ENCODE measurements at places on chromosomes 1 and 21. TPM values are rescaled to one million over a fixed set of nuclear protein-coding genes. Genes with fewer than 3 reads are reported as not detected.

The PLEKHN1 gene
- total RNA-seq: 1.2 TPM

The CFHR3 gene
- not detected for total RNA-seq

The CELA2A gene
- total RNA-seq: not detected

The CRNN gene
- total RNA-seq: not detected

The RUNX1 gene
- 18.4 TPM for total RNA-seq

The GPR37L1 gene
- not detected for total RNA-seq

The KLF17 gene
- total RNA-seq: 0.37 TPM

The BCAN gene
- total RNA-seq: not detected

The IGSF5 gene
- not detected for total RNA-seq

The UTP11 gene
- total RNA-seq: 52.4 TPM

The PDIK1L gene
- 2.9 TPM for total RNA-seq

The GNG12 gene
- total RNA-seq: 160 TPM
